ENCODE measurements at places on chromosomes 16 and 17.

DNA sequence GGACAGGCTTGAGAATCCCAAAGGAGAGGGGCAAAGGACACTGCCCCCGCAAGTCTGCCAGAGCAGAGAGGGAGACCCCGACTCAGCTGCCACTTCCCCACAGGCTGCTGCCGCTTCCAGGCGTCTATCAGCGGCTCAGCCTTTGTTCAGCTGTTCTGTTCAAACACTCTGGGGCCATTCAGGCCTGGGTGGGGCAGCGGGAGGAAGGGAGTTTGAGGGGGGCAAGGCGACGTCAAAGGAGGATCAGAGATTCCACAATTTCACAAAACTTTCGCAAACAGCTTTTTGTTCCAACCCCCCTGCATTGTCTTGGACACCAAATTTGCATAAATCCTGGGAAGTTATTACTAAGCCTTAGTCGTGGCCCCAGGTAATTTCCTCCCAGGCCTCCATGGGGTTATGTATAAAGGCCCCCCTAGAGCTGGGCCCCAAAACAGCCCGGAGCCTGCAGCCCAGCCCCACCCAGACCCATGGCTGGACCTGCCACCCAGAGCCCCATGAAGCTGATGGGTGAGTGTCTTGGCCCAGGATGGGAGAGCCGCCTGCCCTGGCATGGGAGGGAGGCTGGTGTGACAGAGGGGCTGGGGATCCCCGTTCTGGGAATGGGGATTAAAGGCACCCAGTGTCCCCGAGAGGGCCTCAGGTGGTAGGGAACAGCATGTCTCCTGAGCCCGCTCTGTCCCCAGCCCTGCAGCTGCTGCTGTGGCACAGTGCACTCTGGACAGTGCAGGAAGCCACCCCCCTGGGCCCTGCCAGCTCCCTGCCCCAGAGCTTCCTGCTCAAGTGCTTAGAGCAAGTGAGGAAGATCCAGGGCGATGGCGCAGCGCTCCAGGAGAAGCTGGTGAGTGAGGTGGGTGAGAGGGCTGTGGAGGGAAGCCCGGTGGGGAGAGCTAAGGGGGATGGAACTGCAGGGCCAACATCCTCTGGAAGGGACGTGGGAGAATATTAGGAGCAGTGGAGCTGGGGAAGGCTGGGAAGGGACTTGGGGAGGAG, at the start of gene CSF3:
TSS of gene CSF3 (plus strand) at position 436 of the 993 bp plus-strand sequence. CDS start at position 471, 35 bp downstream.
- no peak for DNase-seq

DNA sequence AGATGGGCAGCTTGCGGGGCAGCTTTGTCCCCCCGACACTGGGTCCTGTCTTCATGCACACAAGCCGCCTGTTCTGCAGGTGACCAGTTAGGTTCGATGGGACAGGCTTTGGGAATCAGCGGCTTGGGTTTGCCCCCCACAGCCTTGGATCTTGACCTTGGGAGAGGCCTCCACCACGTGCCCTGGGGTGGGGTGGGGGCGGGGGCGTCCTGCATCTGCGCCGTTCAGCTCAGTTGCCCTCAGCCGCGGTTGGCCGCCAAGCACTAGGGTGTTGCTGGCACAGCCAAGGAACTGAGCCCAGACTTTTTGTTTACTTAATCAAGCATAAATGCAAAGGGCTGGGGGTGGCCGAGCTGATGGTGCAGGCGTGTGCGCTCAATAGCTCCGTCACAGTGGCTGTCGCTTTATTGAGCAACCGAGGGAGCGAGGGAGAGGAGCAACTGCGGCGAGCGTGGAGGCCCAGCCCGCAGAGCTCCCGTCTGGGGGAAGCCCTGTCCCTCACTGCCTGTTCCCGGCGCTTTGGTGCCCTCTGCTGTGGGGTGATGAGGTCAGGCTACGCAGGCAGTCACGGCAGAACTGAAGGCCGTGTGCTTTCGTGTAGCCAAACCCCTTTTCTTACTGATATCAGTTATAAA, 33.9 kb downstream of the JPH3 start:
- DNase-seq = no peak

DNA sequence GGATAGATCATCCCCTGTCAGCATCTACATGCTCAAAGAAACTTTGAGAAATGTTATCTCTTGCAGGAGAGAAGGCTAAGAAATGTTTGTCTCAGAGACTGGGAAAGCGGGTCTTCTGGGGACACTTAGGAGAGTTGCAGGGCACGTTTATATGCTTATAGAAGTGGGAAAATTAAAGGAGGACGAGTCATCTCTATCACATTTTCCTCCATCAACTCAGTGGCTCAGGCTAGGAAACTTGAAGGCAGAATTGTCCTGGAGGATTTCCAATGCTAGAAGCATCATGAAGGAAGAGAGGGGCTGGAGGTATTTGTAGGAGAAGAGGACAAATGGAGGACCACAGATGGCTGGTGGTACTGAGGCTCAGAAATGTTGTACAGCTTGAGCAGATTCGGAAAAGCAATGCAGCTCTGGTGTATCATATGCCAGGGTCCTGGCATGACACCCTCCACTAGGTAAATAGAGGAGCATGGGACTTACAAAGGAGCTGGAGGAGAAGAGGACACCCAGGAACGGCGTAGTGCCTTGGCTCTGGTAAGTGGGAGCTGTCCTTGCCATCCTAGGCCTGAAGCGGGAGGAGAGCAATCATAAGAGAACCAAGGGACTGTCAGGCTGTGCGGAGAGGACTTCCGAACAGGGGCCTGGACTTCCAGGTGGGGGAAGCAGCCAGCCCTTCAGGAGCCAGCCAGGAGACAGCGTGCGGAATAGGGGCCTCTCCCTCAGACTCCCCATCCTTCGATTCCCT, 4.5 kb upstream of the HS3ST3B1 start:
- no peak for DNase-seq

GRCh38 chr17:79086609-79087427, 12.2 kb downstream of the ENGASE start:
- no peak for DNase-seq

- DNase-seq = no peak
Observed at GRCh38 chr17:29349409-29349808, 40.8 kb upstream of the TAOK1 start.

DNA sequence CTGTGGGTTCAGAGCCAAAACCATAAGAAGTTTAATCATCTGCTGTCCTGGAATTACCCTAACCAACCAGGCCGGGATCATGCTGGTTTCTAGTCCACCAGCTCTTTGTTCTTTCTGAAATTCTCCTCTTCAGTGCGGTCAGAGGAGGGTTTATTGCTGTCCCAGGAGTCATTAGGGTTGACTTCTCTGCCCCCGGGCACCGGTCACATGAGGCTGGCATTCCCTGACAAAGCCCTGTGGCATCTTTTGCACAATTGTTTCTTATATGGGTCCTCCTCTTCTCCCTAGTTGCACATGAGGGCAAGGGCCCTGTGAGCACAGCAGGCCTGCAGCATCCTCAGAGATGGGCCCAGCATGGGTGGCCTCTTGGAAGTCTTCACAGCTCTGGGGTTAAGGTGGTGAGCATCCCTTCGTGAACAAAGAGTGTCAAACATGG, 243.9 kb downstream of the IRF8 start:
- no peak for DNase-seq

- no peak for DNase-seq
Observed at GRCh38 chr16:85616607-85617321, 3.6 kb downstream of the GSE1 start.

DNA sequence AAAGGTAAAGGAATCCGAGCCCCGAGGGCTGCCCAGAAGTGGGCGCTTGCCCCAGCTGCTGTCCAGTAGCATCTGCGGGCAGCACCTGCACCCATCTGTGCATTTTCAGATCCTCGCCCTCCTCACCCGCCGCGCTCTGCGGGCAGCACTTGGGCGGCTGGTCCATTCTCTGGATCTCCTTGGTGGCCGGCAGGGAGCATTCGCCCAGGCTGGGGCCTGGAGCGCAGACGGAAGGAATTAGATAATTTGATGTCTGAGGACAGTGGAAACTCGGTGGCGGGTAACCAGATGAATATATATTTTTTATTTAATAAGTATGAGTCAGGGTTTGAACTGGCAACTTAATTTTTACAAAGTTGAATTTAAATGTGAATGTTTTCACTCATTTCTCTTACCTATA, 88.5 kb downstream of the NPIPB11 start:
- no peak for DNase-seq

DNA sequence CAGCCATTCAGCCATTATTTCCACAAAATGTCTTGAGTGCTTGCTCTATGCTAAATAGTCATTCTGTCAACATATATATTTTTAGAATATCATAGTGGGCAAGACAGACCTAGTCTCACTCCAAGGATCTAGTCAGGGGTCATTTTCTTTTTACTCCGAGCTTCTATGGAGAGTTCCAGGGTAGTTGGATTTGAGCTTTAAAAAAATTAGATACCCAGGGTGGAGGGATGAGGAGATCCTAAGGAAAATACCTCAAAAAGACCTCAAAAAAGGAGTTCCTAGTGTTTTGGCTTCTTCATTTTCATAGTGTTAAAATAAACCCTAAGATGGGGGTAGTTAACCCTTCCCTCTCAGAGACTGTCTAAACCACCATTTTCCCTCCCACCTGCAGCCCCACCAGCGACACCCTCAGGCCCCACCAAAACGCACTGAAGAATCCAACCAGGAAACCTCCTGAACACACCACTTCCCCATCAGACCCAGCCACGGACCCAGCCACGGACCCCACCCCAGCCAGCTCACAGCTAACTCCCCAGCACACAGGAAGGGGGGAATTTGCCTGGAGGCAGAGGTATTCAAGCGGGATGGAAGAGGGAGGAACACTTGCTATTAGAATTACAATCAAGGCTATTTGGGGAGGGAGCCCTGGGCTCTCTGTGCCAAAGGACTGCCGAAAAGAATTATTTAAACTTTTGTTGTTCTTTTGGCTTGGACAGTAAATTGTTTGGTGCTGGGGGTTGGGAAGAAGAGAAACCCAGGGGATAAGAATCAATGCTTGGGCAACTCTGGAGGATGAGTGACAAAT, 2.2 kb downstream of the ETV4 start:
- no peak for DNase-seq

GRCh38 chr16:85376292-85377095, 236.6 kb upstream of the GSE1 start:
- no peak for DNase-seq

DNA sequence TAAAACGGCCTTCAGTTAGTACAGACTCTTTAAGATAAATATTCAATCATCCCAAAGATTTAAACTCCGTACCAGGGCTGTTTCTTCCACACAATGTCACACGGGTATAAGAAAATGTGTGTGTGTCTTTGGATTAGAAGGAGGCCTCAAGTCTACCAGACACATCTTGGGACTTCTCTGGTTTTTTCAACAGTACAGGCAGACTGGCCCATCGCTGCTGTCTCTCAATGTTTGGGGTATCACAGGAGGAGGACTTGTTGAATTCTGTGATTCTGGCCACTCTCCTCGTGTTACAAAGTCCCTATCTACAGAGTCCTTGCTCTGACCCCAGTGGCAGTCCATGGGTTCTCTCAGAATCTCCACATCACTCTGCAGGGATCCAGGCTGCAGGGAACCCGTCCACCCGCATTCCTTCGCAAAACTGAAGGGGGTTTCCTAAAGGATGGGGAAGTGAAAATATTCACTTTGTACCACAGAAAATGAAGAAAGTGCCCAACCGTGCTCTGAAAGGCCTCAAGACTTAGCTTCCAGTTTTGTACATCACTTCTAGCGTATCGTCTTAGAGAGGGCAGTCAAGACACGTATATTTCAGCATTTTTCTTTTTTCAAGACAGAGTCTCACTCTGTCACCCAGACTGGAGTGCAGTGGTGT, 373.2 kb downstream of the NPIPA8 start:
- DNase-seq = no peak

- DNase-seq = no peak
Observed at GRCh38 chr16:55706739-55707384, 51.1 kb downstream of the SLC6A2 start.

DNA sequence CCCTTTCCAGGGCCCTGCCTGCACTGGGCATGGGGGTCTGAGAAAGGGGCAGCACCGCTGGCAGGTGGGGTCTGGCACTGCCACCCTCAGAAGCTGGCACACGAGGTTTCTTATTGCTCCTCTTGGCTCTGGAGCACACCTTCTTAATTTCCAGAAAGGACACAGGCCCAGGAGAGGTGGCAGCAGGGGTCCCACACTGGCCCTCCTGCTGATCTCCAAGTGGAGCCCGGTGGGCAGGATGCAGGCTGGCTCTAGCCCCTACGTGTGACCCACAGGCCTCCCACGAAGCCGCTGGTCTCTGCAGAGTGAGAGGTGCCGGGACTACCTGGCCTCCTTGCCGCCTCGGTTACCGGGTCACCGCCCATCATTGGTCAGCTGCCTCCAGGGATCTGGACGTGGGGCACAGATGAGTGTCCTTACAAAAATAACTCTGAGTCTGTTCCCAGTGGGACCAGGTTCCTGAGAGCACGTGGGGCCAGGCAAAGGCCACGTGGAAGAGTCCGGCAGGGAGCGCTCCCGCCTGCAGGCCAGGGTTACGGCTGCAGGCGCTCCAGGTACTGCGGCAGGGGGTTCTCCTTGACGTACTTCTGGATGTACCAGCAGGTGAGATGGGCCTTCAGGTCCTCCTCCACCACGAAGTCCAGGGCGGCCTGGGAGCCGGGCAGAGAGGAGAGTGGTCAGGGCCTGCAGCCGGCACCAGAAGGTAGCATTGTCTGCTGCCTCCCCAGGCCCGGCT, 10.3 kb downstream of the NATD1 start:
- DNase-seq = no peak

DNA sequence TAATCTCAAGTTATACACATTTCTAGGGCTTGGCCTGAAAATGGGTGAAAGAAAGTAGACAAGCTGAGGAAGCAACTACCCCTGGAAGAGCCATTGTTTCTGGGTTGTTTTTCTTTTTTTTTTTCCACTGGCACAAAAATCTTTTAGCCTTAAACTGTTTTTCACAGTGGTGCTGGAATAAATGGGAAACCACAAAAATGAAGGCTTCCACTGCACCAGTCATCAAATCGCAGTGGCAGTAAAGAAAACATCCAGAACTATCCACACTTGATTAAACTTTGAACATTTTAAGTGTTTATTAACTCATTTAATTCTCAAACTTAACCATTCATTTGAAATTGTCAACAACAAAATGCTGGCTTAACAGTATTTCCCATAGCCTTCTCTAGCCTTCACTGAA, 14.3 kb downstream of the CMTM4 start:
- DNase-seq = no peak

DNA sequence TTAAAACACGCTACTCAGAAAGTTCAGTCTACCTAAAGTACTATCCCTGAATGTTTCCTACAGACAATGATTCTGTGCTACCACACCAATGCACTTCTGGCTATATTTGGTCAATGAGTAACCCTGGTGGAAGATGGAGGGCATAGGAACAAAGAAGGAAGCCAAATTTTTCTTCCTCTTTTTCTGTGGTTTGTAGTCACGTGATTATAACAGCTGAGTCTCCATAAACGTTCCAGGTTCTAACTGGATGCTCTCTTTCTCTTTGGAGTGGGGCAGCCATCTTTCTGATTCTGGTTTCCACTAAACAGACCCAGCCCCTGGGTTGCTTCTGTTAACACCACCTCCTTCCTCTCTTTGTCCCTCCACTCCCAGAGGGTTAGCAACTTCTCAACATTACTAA, 274.9 kb downstream of the CDH11 start:
- no peak for DNase-seq
